Stimulated activated CD4-positive, alpha-beta T cell treated with anti-CD3 and anti-CD28 coated beads, Interleukin-1b, Interleukin-23, amount 100 ng/mL, for 48 hours (primary cell): ENCODE measurements at places on chromosomes 2 and 18.

DNA sequence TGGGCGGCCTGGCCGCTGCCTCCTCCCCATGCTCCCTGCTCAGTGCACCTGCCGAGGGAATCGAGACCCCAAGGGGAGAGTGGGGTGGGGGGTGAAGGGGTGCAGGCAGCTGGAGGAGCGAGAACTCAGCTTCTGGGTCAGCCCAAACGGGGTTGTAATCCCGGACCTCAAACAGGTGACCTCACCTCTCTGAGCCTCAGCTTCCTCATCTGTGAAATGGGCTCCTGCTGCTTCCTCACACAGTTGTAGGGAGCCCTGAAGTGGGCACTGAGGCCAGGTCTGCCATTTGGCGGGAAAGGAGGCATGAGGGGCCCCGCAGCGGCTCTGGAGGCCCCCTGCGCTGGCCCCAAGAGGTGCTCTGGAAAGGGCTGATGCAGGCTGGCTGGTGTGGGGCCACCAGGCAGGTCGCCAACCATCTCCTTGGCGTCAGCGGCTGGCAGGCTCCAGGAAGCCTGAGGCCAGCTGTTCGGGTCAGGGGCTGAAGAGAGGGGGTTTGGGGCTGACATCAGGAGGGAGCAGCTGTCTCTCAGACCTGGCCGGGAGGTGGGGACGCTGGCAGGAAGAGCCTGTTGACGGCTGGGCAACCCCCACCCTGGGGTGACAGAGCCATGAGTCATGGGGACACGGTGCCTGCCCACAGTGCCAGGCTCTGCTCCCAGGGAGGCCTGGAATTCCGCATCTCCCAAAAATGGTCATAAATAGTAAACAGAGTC, 4.9 kb downstream of the KLHL30 start:
- DNase-seq = no peak

DNA sequence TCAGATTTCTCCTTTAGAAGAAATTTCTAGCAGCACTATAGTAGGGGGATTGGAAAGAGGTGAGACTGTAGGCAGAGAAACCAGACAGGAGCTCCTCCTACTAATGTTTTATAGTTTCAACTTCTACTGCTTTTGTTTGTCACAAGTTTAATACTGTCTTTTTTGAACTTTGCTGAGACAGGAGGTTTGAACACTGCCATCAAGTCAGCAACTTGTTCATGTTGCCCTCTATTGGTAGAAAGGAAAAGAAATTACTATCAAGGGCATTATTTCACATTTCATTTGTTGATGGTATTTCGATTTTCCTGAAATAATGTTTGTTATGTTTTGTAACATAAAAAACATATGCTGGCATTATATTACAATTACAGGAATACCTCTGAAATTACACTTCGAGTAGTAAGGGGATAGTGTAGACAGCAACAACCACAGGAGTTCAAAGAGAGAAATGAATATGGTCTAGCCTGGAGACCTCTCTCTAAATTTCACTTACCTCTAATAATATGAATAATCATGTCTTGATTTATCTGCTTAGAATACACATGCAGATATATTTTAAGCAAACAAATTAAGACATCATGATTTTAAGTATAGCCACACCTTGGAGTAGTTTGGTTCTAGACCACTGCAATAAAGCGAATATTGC, 12.4 kb upstream of the CCDC88A start:
- no peak for DNase-seq

DNA sequence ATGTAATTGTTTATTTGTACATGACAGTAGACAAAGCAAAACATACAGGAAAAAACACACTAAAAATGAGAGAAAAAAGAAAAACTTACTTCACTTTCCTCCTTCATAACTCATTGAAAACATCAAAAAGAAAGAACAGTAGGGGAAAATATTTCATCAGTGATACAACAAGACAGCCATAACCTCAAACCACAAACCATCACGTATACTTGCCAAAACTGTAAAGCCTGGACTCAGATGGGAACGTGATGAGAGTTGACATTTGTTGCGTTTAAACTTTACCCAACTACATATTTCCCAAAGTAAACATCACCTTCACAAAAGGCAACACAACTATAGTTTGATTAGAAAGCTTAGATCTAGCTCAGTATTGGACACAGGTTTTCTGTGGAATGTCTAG, 278.2 kb upstream of the COL3A1 start:
- no peak for DNase-seq

- no peak for DNase-seq
Measured at GRCh38 chr2:44957656-44958327, 16.3 kb downstream of the SIX3 start.

GRCh38 chr2:15198051-15198450, 363.1 kb downstream of the NBAS start:
- no peak for DNase-seq

DNA sequence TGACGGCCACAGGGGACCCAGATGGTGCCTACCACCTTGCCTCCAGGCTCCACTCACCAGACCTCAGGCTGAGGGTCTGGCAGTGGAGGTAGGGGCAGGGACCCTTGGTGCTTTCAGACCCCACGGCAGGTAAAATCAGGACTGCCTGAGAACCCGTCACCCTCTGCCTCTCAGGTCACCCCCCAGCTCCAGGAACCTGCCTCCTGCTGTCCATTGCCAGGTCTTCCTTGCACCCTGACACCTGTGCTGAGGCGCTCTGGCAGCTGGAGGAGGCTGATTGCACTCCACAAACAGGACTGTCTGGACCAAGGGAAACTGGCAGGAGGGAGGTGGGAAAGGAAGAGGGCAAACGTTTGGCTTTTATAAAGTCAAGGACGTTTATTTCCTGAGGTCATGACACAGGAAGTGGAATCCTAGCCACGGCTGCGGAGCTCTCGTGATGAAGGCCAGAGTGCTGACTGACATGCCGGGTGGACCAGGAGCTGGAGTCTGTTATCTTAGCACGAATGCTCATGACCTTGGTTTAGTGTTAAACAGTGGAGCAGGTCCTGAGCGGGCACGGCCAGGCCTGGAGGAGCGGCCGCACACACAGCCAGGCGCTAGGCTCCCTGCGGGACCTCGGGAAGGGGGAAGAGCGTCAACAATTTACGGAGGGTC, 40.5 kb downstream of the ANO7 start:
- DNase-seq = no peak

- no peak for DNase-seq
Measured at GRCh38 chr2:129369437-129369836, 610.0 kb upstream of the RAB6C start.

- DNase-seq = no peak
Measured at GRCh38 chr2:157056200-157056676, 201.3 kb upstream of the GALNT5 start.

- no peak for DNase-seq
Measured at GRCh38 chr2:24540011-24540477, 49.0 kb downstream of the NCOA1 start.

DNA sequence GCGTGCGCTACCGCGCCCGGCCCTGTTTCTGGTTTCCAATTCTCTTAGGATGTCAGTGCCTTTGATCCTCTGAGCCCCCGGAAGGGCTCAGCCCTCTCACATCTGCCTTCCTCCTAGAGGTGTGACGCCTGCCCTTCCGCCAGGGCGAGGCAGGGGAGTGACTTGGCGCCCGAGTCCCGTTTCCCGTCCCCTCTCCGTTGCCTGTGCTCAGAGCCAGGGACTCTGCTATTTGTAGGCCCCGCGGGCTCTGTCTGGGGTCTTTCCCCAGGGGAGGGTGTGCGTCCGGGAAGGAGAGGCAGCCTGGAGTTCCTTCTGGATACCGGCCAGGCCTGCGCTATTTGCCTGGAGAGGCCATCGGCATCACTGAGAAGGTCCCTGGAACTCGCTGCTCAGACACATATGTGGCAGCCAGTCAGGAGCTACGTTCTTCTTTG, 103.7 kb upstream of the TAF1B start:
- peak; percentile 67 for DNase-seq

GRCh38 chr2:209411718-209412117, 12.1 kb upstream of the MAP2 start:
- no peak for DNase-seq
